ENCODE measurements at places on chromosomes 12 and 14. TPM values are rescaled to one million over a fixed set of nuclear protein-coding genes. Genes with fewer than 3 reads are reported as not detected.

Gene AJUBA
- 70.7 TPM for total RNA-seq

Gene PPM1H
- 1.2 TPM for total RNA-seq

Gene TMEM233
- total RNA-seq, result not detected

Gene POLE
- 9.5 TPM for total RNA-seq

Gene SPRYD4
- 1.8 TPM for total RNA-seq

Gene MYF6
- total RNA-seq, result not detected

Gene SDS
- total RNA-seq, result not detected

Gene KCNMB4
- total RNA-seq, result 2.7 TPM

Data from GM23248 (cell line).